CD4-positive, alpha-beta T cell treated with Interleukin-17A for 1 hour (primary cell): ENCODE measurements at places on chromosomes 11 and 22.

- DNase-seq: no peak
These were observed 99.5 kb downstream of the ZNF280B start for GRCh38 chr22:22408731-22409696.

DNA sequence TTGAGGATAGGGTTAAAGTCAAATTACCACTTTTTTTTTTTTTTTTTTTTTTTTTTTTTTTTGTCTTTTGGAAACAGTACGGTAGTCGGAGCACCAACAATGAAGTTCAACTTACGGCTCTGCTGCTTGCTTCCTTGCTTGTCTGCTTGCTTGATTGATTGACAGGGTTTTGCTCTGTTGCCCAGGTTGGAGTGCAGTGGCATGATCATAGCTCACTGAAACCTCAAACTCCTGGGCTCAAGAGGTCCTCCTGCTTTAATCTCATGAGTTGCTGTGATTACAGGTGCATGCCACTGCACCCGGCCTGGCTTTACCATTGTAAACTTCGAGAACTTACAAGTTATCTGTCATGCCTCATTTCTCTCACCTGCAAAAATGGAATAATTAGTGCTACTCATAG is 5.8 kb downstream of the SGSM3 start:
- DNase-seq: no peak

GRCh38 chr22:38788021-38788816 is 5.7 kb downstream of the DNAL4 start:
- DNase-seq: no peak

- DNase-seq: no peak
These were observed 10.7 kb downstream of the TUB start for GRCh38 chr11:8091721-8092120.

DNA sequence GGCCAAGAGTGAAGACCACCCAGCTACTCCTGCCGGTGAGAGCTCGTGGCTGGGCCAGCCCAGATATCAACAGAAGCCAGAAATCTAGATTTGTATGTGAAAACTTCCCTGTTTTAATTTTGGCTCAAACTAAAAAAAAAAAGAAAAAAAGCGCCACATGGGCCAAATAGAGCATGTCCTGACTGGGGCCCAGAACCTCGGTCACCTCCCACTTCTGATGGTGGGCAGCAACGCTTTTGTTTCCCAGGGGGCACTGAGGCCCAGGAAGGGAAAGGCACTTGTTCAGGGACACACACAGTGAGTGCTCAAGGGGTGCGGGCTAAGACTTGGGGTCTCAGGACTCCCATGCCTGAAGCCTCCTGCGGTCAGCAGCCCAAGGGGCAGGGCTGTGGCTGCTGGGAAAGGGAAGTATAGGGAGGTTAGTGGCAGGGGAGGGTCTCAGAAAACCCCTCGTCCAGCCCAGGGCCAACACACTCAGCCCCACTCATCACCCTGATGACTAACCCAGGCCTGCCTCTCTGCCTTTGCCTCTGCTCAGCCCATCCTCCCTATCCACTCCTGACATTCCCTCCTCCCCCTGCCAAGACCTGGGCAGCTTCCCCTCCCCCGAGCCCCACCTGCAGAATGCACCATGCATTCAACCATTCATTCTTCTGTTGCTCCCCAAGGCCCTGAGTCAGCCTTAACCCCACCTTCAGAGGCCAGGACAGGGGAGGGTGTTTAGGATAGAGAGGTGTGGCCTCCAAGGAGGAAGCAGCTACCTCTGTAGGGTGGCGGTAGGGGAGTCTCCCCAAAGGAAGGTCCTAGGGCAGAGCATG is 30.0 kb upstream of the TCF20 start:
- peak; percentile 52 for DNase-seq

- no peak for DNase-seq
These were observed 76.0 kb downstream of the HSD17B12 start for GRCh38 chr11:43756575-43756974.

GRCh38 chr22:46414704-46415103 is 79.2 kb downstream of the TRMU start:
- DNase-seq: no peak

DNA sequence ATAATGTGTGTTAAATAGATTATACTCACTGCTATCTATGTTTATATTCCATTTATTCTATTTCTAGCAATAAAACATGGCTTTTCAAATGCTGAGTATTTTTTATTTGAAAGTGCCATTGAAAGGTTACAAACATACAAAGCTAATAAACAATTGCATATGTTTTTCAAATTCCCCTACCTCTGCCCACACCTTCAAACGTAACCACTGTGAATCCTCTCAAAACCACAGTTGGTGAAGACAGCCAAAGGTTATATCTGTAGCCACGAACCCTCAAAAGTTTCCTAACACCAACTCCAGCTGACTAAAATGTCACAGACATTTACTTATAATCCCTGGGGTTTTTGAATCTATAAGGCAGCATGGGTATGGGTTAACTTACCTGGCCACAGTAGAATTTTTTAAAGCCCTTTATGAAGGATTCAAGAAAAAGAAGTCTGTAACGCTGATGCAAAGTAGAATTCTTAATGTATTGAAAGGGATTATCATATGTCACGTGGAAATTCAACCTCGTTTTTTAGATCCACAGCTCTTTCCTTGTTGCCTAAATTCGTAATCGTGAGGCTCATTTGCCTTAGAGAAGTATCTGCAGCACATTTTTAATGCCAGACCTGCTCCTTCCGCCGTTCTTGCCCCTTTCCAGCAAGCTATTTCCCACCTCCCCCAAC is 122.5 kb upstream of the ZC3H12C start:
- no peak for DNase-seq

DNA sequence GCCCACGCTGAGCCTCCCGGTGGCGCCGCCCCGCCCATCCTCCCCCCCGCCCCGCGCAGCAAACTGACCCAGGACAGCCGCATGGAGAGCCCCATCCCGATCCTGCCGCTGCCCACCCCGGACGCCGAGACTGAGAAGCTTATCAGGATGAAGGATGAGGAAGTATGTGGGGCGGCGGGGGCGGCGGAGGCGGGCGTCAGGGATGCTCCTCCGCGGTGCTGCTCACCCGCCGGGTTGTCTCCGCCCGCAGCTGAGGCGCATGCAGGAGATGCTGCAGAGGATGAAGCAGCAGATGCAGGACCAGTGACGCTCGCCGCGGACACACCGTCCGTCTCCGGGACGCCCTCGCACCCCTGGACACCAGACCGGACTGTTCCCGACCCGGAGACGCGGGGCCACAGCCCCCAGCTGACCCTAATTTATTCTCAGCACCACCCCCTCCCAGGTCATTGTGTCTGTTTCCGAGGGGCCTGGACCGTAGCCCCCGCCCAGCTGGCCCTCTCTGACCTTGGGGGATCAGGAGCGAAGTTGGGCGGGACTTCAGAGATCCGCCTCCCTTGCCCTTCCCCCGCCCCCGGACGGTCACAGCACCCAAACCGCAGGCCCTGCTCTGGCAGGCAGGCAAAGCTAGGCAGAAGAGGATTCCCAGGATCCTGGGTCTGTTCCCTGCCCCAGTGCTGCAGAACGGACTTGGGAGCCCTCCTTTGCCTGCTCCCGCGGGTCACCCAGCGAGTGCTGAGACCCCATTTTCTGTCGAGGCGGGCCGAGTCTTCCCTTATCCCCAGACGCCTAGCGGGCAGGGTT is 959 bp upstream of the GP1BB start:
- DNase-seq: no peak

DNA sequence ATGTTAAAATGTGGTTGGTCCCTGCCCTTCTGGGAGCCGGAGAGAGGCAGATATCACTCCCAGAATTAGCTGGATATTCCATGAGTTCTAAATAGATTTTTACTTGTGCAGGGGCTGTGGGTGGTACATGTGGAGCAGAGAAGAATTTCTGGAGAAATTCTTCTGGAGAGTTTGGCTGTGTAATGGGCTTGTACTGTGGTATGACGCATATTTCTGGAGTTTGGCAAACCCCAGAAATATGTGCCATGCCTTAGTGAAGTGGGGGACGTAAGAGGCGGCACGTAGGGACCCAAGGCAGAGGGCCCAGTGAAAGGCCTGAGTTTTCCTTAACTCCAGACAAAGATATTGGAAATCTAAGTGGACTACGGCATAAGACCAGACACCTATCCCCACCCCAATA is 51.3 kb upstream of the TBCEL start:
- DNase-seq: no peak

GRCh38 chr22:20906387-20906767 is 10.8 kb upstream of the CRKL start:
- no peak for DNase-seq

- no peak for DNase-seq
These were observed 8.2 kb downstream of the PDE2A start for GRCh38 chr11:72665911-72666472.

GRCh38 chr22:39356464-39356863 is 6.7 kb downstream of the SYNGR1 start:
- DNase-seq: no peak

GRCh38 chr11:788953-789940 is 643 bp downstream of the CEND1 start:
- DNase-seq: no peak

- DNase-seq: no peak
These were observed 1.4 kb downstream of the TSPAN4 start for GRCh38 chr11:843818-844692.

DNA sequence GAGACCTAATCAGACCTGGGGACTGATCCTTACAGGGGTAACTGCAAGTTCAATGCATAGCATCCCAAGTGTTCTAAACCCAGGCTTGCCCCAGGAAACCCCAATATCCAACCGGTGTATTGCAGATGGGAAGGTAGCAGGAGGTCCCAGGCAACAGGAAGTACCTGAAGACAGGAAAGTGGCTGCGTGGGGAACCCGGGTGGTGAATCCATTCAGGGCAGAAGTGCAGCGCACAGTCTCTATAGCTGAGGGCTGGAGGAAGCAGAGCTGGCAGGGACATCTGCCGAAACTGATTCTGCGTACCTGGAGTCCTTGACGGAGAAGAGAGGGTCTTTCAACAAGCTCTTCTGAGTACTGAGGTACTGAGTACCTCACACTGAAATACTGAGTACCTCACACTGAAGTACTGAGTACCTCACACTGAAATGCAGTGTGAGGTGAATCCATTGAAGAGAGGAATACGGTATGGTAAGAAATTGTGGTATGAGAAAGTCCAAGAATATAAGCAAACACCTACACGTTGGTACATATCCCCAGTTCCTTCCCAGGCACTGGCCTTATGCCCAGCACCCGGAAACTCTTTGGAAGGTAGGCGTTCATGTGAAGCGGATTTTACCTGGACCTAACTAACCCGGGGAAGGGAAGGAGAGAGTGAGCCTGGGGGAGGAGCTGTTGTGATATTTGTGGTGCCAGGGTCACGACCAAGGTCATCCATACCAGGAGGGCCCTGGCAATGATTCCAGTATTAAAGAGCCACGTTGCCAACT is 20.1 kb downstream of the SCN4B start:
- no peak for DNase-seq

DNA sequence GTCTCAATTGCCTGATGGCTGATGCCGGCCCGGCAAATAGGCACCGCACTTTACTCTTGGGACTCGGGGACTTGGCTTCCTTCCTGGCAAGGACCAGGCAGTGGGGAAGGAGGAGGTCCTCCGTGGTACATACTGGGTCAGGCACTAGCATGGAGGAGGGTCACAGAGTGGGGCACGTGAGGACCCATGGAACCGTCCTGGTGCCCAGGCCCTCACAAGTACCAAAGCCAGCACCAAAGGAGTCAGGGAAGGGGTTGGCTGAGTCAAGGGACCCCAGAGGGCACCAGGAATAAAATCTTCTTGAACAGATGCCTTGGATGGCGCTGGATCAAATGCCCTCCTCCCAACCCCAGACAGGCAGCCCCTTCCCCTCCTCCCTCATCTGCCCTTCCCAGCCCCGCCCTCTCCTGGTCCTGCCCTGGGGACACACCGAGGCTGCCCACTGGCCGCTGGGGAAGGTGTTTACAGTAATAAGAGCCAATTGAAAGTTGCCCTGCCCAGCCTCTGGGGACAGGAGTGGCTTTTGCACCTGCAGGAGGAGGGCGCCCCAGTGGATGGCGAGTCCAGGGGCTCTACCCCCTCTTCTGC is 5.6 kb upstream of the CARNS1 start:
- no peak for DNase-seq

GRCh38 chr11:19577391-19577975 is 135.2 kb upstream of the NAV2 start:
- DNase-seq: no peak

DNA sequence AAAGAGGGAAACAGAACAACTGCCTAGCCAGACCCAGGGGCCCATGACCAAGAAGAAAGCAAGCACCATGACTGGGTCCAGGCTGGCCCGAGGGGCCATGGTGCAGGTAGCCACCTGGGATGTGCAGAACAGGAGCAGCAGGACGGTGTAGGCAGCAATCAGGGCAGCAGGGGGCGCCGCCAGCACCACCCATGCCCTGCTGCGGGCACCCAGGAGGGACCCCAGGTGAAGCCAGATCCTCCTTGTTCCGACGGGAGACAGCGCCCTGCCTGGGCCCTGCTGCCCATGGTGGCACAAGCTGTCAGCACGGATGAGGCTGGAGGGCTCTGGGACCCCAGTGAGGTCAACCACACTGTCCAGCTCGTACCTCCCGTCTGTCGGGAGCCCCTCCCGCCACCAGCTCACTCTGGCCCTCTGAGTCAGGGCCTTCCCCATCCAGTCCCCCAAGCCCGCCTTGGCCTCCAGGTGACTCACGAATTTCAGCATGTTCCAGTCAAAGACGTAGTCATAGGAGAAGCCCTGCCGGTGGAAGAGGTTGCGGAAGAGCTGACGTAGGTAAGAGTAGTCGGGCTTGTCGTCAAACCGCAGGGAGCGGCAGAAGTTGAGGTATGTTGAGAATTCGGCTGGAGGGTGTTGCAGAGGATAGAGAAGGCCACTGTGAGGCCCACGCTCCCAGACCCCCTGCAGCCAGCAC is 18.8 kb downstream of the CSNK1E start:
- peak; percentile 46 for DNase-seq

GRCh38 chr11:10352921-10353550 is 48.2 kb downstream of the ADM start:
- no peak for DNase-seq

DNA sequence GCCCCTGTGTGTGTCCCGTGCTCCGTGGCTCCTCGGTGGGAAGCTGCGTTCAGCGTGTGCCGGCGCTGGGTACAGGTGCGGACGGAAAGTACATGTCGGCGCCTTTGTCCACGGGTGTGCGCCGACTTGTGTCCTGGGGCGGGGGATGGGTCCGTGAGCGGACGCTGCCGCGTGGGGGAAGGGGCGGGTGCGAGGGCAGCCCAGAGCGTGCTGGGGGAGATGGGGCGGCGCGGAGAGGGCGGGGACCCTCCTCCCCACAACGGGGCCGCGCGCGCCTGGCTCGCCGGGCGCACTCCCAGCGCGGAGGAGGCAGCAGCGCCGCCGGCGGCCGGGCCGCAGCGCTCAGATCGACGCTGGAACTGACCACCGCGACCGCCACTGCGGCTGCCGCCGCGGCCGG is 33.6 kb upstream of the RELT start:
- DNase-seq: no peak
